K562 (cell line): ENCODE measurements at places on chromosomes 3 and 15. TPM values are rescaled to one million over a fixed set of nuclear protein-coding genes. Genes with fewer than 3 reads are reported as not detected.

The IL20RB gene
- polyA plus RNA-seq: 6.4 and 7.8 TPM in 2 replicates

GRCh38 chr3:95334461-95334860 lies 1271.6 kb downstream of the NSUN3 start:
- no peak for DNase-seq
- no peaks in the 10 kb centered on the region for H3K36me3 ChIP-seq
- no peak overlapping the region for H3K4me3 ChIP-seq
- H3K27me3 ChIP-seq: no peaks in the 10 kb centered on the region
- H3K27ac ChIP-seq: no peak overlapping the region

DNA sequence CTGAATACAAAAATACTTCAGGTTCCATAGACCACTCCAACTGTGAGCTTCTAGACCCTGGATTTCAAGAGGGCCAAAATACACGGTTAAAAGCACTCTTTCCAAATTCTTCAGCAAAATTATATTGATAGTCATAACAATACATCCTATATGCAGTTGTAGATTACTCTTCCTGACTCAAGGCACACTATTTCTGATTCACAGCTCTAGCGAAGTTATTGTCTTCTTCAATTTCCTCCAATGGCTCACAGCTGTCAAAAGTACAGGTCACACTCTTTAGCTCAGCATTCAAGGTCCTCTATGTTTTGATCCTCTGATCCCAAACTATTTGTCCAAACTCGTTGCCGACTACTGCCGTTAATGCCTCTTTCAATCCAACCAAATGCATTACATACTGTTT lies 13.5 kb upstream of the CCDC80 start:
- no peaks in the 10 kb centered on the region; the same call in 1 of the 2 replicates for H3K4me1 ChIP-seq
- no peaks in the 10 kb centered on the region for H3K36me3 ChIP-seq
- no peak overlapping the region for H3K27ac ChIP-seq

DNA sequence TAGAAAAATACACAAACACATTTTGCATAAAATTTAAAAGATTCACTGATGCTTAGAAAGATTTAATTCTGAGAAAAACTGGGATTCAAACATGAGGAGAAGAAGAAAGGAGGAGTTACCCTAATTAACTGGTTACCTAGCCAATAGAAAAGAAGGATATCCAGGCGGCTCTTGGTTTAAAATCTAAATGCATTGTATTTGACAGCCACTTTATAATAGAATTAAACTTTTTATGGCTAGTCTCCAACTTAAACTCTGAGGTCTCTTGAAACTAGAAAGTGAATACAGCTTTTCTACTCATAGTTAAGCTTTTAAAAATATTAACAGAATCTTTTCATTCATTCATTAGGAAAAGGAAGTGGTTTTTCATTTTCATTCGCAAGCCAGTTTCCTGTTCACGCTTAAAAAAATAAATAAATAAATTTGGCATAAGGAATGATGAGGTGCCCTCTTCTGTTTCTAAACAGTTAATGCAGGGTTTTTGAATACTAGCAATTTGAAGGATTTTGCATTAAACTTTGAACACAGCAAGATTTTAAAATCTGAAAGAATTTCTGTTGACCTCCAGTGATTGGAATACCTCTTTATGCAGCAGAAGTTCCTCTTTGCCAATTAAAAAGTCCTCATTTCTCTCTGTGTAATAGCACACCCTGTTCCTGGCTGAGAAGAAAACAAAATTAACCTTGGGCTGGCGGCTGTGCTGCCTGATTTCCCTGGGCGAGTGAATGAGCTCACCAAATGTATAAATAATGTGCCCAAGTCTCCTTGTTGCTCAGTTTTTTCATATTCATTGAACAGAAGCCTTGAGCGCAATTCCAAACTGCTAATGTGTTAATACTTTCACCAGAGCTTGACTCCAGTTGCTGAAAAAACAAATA lies 105.1 kb downstream of the ZMAT3 start:
- no peaks in the 10 kb centered on the region for H3K36me3 ChIP-seq
- peak; percentile 8 for DNase-seq
- H3K27ac ChIP-seq: no peak overlapping the region
- H3K4me3 ChIP-seq: no peak overlapping the region

DNA sequence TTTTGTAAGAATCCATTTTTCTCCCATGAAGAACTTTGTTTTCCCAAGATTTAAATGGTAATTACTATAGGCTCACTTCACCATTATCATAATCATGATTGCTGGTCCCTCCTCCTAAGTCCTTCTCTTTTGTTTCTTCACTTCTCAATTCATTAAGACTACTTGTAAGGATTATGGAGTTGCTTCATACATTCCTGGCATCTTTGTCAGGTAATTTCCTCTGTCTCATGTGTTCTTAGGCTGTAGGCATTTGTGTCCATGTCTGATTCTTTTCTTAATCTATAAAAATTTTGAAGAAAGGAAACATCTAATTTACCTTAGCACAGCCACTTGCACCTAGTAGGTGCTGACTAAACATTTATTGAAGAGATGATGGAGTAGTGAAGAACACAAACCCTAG lies 79.9 kb upstream of the SATB1 start:
- DNase-seq: no peak
- no peak overlapping the region for H3K4me3 ChIP-seq
- no peaks in the 10 kb centered on the region for H3K36me3 ChIP-seq
- no peak overlapping the region for H3K27ac ChIP-seq
- H3K4me1 ChIP-seq: no peaks in the 10 kb centered on the region

GRCh38 chr3:166209701-166210100 lies 372.5 kb upstream of the BCHE start:
- no peak for DNase-seq
- no peaks in the 10 kb centered on the region for H3K27me3 ChIP-seq
- H3K36me3 ChIP-seq: no peaks in the 10 kb centered on the region
- H3K4me1 ChIP-seq: no peaks in the 10 kb centered on the region
